ENCODE measurements at places on chromosomes 13 and 19.

DNA sequence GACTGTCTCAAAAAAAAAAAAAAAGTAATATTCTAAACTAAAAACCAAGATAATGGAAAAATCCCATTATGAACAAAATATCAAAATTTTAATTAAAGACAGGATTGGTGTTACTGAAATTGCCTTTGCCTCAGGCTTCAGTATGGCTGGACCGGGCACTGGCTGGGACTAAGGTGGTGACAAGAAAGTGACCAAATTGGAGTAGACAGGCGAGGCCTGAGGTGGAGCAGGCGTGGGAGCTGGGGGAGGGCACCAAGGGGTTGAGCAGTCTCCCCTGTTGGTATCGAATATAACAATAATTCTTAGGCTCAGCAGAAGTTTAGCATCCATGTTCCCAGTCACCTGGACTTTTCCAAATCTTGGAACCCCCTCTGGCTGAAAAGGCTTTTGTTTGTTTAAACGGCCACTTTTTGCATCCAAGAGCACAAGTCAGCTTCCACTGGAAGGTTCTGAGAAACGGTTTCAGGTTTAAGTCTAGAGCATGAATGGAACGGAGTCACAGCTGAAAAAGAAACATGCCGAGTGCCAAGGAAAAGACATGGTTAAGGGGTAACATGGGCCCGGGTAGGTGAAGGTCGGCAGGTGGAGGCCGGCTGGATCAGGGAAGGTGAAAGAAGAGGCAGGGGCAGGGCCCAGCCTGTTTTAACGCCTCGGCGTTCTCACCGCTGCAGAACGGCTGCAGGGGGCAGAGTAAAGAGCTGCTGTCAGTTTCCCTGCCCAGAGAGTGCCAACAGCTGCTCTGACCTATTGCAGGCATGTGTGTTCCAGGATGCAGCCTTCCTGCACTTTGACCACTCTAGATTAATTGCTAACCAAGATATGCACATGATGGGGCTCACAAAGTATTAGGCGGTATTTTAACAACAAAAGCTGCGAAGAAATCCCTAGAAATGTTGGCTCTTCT lies 104.4 kb downstream of the TM9SF2 start:
- peak; percentile 17 for DNase-seq

- DNase-seq: no peak
Observed at GRCh38 chr13:112819111-112819510, 129.3 kb downstream of the ATP11A start.

DNA sequence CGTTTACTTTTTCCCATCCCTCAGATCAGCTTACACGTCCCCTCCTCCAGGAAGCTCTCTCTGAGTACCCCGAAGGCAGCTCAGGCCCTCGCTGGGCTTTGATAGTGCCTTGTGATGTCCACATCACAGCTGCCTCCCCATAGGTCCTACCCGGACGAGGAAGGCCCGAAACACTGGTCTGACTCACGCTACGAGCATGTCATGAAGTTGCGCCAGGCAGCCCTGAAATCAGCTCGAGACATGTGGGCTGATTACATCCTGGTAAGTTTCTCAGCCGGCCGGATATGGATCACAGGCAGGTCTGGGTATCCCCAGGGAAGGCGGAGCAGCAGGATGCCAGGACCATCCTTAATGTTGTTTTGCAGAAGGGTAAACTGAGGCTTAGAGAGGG lies 4.8 kb downstream of the COLGALT1 start:
- no peak for DNase-seq

GRCh38 chr13:74114202-74114601 lies 20.0 kb downstream of the KLF12 start:
- no peak for DNase-seq

DNA sequence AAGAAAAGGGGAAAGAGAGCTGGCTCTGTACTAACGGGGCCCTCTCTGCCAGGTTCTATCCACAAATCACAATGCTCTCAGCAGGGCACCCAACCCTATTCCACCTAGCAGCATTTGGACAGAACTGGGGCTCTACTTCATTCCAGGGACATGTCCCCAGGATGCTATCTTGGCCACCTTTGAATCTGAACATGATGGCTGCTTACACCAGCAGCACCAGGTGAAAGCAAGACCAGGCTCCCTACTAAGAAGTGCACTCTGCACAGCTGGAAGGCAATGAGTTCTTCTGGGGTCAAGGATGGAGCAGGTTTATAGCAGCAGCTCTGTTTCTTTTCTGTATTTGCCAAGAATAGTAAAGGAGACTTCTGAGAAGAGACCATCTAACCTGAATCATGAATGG lies 222.4 kb downstream of the DACH1 start:
- DNase-seq: no peak

GRCh38 chr19:53019684-53020083 lies 6.0 kb downstream of the ERVV-1 start:
- no peak for DNase-seq

DNA sequence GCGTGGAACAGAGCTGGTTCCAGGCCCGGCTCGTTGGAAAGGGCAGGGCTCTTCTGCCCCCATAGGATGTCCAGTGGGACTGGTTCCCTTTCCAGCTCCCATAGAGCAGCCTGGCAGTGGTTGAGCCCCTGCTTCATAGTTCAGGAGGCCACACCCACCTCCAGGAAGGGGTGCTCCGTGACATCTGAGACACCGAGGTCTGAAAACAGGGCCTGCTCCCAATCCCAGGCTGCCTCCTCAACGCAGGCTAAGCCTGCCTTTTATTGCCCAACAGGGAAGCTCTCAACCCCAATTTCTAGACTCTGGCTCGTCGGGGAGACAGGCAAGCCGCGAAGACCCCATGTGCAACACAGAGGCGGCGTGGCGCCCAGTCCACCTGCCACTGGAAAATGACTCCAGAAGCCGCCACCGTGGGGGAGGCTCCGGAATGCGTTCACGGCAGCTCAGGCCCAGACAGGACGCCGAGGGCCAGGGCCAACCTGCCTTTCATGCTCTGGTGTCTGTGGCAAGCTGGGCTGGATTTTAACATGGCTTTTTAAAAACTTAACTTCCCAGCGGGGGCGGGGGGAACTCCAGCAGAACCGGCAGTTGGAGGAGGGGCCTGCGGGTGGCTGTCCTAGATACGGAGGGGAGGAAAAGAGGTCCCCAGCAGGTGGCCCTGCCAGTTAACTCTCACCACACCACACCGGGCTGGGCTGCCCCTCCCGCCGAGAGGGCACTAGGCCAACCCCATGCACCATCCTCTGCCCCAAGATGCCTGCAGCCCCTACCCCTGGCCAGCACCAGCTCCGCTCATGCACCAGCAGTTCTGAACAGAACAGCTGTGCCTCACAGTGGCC lies 17.9 kb upstream of the TINCR start:
- DNase-seq: no peak

GRCh38 chr13:113112893-113113845 lies 7.6 kb downstream of the F7 start:
- no peak for DNase-seq

DNA sequence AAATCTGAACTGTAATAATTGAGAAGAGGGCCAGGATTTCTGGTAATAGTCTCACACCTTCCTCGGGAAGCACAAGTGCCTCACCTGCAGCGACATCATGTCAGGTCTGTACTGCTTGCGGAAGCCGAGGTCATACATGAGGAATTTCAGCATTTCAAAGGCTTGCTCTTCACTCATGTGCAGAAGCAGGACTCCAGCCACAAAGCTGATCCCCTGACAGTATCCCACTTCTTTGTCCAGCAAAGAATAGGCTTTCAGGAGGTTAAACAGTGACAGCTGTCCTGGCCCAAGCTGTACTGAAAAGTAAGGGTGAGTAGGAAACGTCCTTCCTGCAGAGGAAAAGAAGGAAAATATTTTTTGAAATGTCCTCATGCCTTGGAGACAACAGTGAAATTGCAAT lies 182.7 kb downstream of the TBC1D4 start:
- DNase-seq: no peak

DNA sequence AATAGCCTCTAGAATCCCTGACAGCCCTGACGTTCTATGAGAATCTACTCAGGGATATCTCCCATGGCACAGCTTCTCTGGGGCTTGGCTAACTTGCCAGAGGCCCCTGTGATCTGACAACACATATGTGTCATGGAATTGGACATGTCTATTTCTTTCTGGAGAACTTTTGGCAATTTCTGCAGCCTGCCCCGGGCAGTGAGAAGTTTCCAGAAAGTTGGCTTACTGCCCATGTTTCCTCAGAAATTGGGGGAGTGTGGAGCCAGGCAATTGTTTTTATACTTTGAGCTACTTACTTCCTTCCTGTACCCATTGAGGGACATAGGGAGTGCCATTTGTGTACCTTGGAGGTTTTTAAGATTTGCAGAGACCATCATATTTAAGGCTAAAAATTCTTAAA lies 98.9 kb downstream of the FLT1 start:
- DNase-seq: no peak

- DNase-seq: no peak
Observed at GRCh38 chr13:109415057-109415456, 371.3 kb downstream of the IRS2 start.

- DNase-seq: peak; percentile 61
Observed at GRCh38 chr13:42969565-42970172, 22.4 kb downstream of the EPSTI1 start.

DNA sequence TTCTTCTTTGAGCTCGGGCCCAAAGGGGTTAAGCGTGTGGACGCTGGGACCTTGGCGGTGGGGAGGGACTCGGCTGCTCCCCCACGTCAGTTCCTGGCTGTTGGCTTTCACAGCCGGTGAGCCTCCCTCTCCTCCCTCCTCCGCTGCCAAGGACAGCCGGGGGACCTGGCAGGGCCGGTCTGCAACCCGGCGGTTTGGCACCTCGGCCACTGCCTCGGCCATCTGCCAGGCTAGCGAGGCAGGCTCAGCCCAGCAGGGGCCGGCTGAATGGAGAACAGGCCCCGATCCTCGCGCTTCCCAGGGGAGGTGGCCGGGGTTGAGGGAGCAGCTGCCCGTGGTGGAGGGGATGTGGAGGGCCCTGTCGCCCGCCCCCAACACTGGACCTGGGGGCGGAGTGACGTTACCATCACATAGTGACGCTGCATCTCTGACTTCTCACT lies 5.0 kb downstream of the TLE5 start:
- no peak for DNase-seq

DNA sequence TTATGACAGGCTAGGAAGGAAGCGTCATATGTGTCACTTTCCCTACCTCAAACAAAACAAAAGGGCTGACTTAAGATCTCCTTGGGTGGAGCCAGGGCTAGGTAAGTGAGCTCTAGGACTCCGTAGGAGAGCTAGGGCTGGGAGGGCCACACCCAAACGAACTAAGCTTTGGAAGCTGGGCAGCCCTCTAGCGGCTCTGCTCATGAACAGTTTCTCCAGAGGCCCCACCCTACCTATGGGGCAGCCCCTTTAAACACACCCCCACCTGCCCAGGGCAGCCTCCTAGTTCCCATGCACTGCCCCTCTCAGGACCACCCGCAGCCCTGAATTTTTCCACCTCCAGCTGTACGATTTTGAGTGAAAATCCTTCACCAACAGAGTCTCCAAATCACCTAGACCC lies 3.5 kb downstream of the PEG3 start:
- DNase-seq: no peak

DNA sequence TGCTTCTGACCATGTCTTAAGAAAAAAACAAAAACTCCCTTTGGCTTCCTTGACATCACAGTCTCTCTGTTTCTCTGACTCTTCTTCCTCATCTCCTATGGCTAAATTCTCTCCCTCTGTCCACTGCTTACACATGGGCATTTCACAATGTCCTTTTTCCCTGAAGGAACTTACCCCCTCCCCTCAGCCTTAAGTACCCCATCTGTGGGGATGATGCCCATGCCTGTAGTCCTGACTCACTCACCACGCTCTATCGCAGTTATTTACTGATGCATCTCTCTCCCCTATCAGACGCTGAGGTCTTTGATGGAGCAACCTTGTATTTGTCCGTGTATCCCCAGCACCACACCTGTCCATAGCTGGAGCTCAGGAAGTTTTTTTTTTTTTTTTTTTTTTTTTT lies 32.4 kb downstream of the ACTN4 start:
- DNase-seq: no peak

DNA sequence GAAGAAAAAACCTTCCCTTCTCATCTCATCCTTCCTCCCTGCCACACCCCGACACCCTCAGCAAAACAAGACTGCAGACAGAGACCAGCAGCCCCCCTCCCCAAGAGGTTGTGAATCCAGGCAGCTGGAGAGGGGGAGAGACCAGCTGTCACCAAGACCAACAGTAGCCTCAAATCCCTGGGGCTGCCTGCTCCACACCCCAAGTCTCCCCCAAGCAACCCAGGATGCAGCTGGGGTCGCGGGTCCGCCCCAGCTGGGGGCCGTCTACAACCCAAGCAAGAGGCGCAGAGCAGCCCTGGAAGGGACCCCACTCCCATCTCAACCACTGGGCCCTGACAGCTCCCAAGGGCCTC lies 7.1 kb downstream of the KLF16 start:
- DNase-seq: no peak

GRCh38 chr13:57311009-57311586 lies 144.1 kb downstream of the PRR20E start:
- no peak for DNase-seq

DNA sequence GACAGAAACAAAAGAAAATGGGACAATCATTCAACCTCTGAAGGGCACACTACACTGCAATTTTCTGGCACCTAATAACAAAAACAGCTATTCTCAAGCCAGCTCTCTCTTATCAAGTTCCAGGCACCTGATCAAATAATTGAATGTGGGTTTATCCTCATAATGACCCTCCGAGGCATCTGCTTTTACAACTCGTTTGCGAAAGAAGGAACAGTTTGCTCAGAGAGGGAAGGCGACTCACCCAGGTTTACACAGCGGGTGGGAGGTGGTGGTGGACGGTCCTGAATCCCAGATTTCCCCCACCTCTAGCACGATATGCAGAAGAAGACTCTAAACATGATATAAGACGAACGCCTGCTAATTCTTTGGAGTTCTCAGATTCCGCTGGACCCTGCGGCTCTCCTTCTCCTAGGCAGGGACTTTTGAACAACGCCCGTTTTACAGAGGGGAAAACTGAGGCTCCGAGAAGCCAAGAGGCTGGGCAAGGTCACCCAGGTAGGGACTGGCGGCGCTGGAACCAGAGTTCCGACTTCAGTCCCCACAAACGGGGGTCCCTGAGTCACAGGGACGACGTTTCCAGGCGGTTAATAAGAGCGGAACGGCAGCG lies 641 bp downstream of the SGTA start:
- DNase-seq: no peak

- DNase-seq: no peak
Observed at GRCh38 chr13:103607995-103608394, 541.8 kb upstream of the SLC10A2 start.

- no peak for DNase-seq
Observed at GRCh38 chr13:21777813-21778212, 106.9 kb downstream of the FGF9 start.

GRCh38 chr19:10566658-10567410 lies 1.0 kb upstream of the KRI1 start:
- DNase-seq: peak; percentile 33

Data from activated CD8-positive, alpha-beta memory T cell treated with anti-CD3 and anti-CD28 coated beads for 1 hour (primary cell).